SJSA1 (cell line): ENCODE measurements at places on chromosomes 13 and 19.

DNA sequence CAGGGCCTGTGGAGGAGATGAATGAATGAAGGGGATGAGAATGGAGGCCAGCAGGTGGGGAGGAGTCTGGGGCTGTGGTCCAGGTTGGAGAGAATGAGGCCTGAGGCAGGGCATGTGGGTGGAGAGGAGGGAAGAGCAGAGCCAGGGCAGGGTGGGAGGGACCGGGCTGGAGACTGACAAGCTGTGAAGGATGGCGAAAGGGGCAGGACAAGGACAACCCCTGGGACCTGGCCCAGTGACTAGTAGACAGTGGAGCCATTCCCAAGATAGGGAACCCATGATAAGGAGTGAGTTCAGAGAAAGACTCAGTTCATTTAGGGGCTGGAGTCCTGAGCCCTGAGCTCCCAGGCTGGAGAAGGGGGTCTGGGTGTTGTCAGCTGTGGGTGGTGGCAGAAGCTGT is 3.0 kb downstream of the PTH2 start:
- no peak for DNase-seq

DNA sequence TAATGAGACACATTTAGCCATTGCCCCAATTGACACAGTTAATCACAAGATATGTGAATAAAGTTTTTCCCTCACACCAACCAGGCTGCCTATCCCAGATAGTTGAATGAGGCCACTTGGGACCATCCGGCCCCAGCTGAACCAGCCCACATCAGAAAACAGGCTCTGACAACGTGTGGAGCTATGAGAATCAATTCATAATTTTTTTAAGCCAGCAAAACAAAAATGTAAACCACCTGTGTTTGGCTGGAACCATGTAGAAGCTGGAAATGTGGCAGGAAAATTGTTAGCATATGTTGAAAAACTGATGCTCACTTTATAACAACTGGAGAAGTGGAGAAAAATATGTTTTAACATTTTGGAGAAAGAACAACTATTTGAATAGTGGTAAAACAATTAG is 1161.3 kb downstream of the SLITRK1 start:
- DNase-seq, result no peak

- no peak for DNase-seq
These were observed 18.3 kb upstream of the KATNAL1 start for GRCh38 chr13:30325668-30326067.

- DNase-seq, result no peak
These were observed 40.1 kb downstream of the LTBP4 start for GRCh38 chr19:40641281-40641680.

GRCh38 chr19:37803249-37803840 is 24.0 kb upstream of the ZNF573 start:
- DNase-seq, result no peak
